Stimulated activated CD8-positive, alpha-beta memory T cell treated with anti-CD3 and anti-CD28 coated beads, Interleukin-4, amount 100 ng/mL, for 24 hours (primary cell): ENCODE measurements at places on chromosomes 7 and 10.

GRCh38 chr7:99579956-99580777, 17.9 kb upstream of the TMEM225B start:
- DNase-seq: peak; percentile 40

- no peak for DNase-seq
Measured at GRCh38 chr10:12980713-12981306, 20.7 kb downstream of the CCDC3 start.

GRCh38 chr7:46664453-46664852, 743.4 kb upstream of the IGFBP3 start:
- no peak for DNase-seq

GRCh38 chr10:124392626-124393342, 25.9 kb downstream of the OAT start:
- no peak for DNase-seq

- no peak for DNase-seq
Measured at GRCh38 chr10:13701157-13701919, 114.6 kb downstream of the PRPF18 start.

GRCh38 chr10:128928231-128928836, 538.7 kb upstream of the MGMT start:
- no peak for DNase-seq

GRCh38 chr10:102726274-102726673, 11.8 kb downstream of the SFXN2 start:
- no peak for DNase-seq

DNA sequence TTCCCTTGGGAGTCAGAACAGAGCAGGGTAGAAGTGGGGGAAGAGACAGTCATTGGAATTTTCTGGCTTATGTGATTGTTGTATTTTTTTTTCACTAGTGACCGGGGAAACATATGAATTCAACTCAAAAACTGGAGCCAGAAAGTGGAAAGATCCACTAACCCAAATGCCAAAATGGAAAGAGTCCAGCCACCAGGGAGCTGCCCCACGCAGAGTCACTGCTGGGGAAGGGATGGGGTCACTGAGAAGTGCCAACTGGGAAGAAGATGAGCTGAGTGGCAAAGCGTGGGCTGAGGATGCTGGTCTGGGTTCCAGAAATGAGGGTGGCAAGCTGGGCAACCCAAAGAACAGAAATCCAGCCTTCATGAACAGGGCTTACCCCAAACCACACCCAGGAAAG, 69.2 kb downstream of the CDHR3 start:
- DNase-seq: no peak

DNA sequence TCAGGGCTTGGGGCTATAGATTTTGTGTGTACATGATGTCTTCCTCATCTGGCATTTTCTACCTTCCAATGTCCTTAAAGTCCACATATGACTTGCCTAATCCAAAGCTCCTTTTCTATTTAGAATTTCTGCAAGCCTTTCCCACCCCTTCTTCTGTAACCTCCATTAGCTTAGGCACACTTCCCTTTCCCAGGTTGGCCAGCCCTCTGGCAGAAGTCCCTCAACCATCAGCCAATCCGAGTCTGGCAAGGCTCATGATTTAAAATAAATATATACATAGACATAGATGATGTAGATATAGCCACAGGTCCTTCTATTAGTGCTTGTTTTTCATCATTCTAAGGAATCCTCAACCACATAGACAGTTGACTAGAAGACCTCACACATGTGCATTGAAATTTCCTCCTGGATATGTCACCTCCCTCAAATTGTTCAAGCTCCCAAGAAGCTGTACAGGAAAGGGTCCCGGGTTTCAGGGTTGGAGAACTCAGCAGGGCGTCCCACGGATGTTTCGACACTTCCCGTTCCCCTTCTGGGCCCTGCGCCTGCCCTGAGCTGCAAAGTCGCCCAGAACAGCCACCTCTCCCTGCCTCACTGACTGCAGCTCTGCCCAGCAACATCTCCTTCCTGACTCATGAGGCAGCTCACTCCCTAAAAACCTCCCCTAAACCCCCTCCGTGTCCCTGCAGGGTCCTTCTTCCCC, 20.4 kb upstream of the PIK3AP1 start:
- DNase-seq: no peak

DNA sequence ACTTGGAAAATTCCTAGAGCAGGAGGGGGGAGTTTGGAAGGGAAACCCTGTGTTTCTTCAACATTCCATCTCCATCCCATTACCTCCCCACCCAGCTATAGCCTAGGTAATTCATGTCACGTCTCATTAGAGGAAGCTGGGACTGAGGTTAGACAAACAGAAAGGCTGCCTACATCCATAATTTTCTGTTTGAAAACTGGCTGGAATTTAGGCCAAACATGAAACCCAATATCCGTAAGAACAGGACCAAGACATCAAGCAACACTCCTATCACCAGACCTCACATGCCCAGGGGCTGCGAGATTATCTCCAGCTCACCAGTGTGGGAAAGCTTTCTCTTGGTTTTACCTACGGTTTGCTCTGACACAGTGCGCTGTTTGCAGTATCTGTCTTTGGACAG, 316.3 kb downstream of the FRMD4A start:
- no peak for DNase-seq

DNA sequence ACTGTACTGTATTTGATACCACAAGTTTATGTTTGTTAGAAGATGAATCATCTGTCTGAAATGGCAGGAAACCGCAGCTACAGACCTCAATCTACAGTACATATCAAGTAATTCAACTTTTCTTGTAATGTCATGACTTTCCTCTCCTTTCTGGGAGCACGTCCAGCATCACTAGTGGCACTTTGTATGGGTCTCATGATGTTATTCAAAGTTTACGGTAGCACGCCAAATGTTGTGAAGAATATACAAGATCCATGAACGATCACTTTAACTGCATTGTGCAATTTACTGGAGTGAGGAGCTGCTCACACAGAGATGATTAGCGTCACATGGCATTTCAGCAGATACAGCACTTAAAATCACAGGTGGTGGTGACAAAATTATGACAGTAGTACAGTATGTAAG, 257.8 kb upstream of the GNAI1 start:
- no peak for DNase-seq
